ENCODE measurements at places on chromosomes 12 and 14.

DNA sequence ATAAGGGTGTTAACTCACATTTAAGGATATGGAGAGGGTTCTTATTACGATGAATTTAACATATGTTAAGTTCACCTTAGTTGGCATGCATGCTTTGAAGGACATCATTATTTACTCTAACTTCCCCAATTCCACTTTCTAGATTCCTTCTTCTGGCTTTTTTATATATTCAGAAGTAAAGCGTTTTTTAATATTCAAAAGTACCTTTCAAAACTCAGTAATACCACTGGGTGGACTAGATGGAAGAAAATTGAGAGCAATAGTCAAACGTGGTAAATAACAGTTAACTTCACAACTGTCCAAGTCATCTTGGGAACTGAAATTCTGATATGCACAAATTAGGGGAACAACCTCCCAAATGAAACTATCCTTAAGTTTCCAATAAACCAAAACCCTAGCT, 9.1 kb downstream of the SINHCAF start:
- DNase-seq: no peak

- DNase-seq: no peak
Measured at GRCh38 chr12:52942901-52943181, 6.1 kb upstream of the KRT18 start.

DNA sequence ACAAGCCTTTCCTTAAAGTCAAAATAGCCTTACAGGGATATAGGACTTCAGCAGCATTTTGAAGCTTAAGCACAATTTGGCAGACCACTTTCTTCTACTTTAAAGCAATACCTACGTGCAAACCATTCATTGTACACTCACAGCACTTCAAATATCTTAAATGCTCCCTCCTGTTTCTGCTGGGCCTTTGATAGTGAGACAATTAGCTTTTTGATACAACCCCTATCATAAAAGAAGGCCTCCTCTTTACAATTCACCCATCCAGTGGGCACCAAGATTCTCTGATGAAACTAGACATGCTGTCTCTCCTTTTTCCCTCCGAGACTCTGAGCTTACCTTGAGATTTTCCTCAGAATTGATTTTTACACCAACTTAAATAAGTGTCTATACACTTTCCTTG, 157.5 kb upstream of the FAR2 start:
- no peak for DNase-seq

GRCh38 chr12:69553628-69554248, 31.5 kb upstream of the CCT2 start:
- no peak for DNase-seq

DNA sequence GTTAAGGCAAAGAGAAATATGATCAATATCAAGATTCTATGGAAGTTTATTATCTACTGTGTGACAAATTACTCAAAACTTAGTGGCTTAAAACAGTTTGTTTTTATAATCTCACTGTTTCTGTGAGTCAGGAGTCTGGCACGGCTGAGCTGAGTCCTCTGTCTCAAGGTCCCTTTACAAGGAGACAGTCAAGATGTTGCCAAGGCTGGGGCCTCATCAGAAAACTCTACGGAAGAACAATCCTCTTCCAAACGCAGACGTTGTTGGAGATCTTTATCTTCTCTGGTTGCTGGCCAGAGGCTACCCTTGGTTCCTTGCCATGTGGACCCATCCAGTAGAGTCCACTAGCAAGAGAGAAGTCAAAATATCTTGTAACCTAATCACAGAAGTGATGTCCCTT, 100.6 kb upstream of the CCND2 start:
- DNase-seq: no peak

All from naive thymus-derived CD8-positive, alpha-beta T cell (primary cell).